Suppressor macrophage treated with lipopolysaccharide for 1 hour (primary cell): ENCODE measurements at places on chromosomes 5 and 9.

DNA sequence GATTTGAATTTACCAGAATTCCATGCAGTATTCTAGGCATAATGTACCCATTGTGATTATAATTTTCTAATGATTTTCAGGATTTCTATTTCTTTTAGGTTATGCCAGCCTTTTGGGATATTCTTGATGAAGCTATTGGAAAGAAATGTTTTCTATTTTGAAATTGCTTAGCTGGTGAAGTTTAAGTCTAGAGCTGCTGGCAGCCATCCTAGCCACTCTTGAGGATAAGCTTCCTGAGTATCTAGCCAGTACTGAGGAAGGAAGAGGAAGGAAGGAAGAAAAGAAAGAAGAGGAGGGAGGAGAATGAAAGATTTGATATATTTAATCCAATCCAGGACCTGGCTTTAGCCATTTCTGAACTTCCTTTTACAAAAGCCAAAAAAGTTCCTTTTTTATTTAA lies 142.1 kb upstream of the DAB2 start:
- DNase-seq = no peak

DNA sequence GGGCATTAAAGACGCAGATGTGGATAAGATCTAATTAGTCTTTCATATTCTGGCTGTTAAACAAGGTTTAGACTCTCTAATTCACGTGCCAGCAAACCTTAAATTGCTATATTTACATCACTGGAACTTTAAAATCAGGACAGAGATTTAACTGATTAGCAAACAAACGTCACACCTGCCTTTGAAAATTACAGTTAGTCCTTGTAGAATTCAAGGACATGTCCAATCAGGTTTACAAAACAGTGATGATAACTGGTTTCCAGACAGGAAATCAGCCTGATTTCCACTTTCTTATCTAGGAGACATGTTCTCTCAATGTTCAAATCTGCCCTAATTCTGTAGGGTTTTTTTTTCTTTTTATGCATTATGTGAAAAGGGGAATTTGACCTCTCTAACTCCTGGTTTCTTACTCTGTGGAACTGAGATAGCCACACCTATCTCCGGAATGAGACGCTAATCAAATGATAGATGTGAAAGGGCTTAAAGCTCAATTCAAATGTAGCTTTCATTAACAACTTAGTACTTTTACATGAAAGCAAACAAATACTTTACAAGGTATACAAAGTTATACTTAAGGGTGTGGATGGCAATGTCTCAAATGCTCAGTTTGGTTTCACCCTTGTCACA lies 26.5 kb downstream of the SPINK5 start:
- DNase-seq = no peak

DNA sequence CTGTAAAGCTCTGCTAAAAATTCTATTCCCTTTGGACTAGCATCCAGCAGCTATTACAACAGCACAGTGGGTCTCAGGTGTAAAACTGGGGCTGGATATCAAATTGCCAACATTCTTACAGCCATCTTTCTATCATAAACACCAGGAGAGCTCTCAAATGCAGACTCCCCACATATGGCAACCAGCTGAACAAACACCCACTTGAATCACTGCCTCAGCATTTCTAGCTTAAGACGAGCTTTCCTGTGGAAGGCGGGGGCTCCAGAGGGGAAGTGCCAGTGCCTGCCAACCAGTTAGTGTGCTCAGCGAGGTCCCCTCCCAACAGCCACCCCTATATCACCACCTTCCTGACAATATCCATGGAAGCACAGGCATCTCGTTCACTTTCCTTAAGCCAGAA lies 62.2 kb downstream of the IPPK start:
- DNase-seq = no peak

GRCh38 chr9:12776513-12777055 lies 1.8 kb downstream of the LURAP1L start:
- peak; percentile 1 for DNase-seq

DNA sequence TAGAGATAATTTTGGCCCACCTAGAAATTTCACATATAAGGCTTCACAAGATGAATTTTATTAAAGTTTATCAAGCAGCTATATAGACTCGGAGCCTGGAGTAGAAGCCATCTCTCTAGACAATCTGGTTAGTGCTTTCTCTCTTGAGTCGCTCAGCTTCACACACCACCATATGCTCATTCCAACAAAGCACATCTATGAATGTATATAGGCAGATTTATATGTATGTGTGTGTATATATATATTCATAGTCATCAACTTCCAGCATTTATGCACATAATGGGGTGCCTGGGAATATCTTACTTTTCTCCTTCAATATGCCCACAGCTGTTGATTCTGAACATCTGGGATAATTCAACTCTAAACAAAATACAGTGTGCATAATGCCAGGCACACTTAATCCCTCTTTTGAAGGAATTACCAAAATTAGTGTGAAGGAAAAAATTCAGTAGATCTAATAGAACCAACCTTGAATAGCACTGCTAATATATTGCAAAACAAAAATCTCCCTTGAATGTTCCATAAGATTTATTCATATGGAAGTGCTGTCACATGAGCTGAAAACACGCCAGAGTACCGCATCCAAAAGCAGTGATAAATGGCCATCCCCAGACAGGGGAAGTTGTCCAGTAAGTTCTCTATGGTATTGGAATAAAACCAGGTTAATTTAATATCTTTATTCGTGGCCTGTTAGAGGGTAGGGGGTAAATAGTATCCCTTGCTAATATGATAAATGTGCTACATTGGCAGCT lies 56.0 kb upstream of the MOCS2 start:
- no peak for DNase-seq

DNA sequence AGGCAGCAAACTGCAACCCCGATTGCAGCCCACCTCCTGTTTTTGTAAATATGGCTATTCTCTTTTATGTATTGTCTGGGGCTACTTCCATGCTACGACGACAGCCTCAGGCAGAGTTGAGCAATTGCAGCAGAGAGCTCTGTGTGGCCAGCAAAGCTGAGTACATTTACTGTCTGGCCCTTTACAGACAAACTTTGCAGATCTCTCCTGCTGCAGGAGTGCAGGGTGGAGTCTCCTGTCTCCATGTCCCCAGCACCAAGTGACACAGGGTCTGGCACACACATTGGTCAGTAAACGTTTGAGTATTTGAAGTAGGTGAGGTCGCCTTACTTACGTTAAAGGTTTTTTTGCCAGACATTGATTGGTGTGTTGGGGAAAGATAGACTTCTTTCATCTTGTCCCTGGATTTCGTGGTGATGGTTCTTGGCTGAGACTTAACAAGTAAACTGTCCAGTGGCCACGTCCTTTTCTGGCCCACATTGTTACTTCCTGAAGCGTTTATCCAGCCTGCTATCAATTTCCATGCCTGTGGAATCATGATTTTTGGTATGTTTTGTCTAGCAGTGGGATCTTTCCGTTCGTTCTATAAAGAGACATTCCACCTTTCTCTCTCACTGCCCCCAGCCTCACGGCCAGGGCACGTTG lies 27.2 kb downstream of the PRRC2B start:
- DNase-seq = no peak

DNA sequence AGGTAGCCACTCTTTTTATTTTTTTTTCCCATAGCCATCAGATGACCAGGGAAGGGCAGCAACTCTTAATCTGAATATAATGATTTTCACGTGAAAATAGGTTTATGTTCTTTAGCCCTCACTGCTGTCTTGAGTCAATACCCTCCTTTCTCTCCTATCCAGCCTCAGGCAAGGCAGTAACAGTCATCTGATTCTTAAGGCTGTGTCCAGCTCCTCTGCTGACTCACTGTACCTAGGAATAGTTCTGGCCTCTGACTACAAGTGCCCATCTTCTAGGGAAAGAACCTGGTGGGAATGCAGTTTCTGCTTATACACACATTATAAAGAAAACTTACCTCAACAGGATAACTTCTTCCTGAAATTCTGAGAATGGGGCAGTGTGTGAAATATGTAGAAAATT lies 30.7 kb downstream of the DHX29 start:
- no peak for DNase-seq

DNA sequence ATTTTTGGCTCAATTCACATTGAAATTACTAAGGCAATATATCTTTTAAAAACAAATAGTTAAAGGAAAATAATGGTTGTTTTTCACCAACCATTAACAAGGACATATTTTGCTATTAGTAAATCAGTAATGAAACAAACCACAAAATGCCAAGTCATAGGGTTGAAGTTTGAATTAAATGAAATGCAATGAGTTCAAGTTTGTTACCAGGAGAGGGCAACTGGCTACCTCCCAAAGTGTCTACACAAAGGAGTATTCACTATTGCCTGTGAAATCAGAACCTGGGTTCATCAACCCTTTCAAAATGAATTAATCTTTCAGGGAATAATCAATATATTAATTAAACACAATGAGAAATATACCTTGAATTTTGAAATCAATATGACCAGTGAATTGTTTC lies 138.4 kb upstream of the DMRTA1 start:
- DNase-seq = no peak

- peak; percentile 12 for DNase-seq
These were observed at the start of gene GDNF for GRCh38 chr5:37839407-37840052. GDNF (minus strand) TSS chr5:37840041; CDS start chr5:37834796, 5,245 bp downstream.

DNA sequence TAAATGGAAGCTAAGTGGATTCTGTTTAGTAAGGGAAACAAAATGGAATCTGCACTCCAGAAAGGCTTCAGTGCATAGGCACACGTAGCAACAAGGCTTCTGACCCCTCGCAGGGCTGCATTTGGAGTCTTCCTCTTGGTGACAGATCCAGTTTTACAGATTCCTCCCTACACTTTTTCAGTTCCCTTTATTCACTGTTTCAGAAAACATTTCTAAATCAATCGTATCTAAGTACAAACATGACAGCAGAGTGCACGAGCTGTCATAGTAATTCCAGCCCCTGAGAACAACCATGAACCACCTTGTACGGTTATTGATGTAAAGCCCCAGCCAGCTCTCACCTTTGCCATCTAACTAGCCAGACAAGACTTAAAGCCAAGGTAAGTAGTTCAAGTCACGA lies 491.6 kb downstream of the SEMA5A start:
- no peak for DNase-seq

- no peak for DNase-seq
These were observed 10.1 kb downstream of the MYMK start for GRCh38 chr9:133514460-133515239.

DNA sequence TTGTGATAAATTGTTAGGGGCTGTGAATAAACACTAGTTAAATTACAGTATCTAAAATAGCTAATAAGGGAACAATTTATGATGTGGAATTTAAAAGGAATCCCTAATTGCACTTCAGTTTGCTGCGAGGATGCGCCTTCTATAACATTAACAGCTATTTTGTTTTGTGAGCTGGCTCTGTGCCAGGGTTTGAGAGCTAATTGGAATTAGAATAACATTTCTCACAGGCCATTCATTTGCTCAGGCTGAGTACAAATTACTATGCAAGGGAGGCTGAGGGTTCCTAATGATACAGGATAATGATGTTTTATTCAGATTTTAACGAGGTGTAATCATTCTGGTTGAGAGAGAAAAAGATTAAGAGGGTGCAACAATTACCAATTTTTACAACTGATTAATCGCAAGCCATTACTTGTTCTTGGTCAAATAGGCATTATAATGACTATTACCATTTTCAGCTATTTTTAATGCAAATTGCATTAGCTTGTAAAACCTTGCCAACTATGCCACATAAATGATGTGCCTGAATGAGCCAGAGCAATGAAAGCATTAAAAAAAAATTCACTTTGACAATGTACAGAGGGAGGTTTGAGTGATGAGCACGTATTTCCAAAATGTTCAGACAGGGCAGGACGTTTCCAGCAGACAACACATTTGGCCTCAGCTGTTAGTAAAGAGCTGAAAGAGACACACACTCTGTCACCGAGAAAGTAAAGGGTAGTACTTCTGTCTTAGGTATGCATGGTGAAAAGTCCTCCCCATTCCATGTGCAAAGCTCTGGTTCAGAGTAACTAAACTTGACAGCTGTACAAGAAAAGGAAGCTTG lies 576.5 kb downstream of the TLE1 start:
- no peak for DNase-seq

- no peak for DNase-seq
These were observed 10.9 kb downstream of the SH3GL2 start for GRCh38 chr9:17589771-17590170.

GRCh38 chr9:96186591-96187011 lies 115.4 kb downstream of the HSD17B3 start:
- DNase-seq = no peak

GRCh38 chr5:55507574-55507973 lies 27.2 kb downstream of the PLPP1 start:
- DNase-seq = no peak

- no peak for DNase-seq
These were observed 167.7 kb upstream of the PPP2R2B start for GRCh38 chr5:147046281-147046680.

- DNase-seq = no peak
These were observed 9.5 kb downstream of the SH3GL2 start for GRCh38 chr9:17588395-17588794.

DNA sequence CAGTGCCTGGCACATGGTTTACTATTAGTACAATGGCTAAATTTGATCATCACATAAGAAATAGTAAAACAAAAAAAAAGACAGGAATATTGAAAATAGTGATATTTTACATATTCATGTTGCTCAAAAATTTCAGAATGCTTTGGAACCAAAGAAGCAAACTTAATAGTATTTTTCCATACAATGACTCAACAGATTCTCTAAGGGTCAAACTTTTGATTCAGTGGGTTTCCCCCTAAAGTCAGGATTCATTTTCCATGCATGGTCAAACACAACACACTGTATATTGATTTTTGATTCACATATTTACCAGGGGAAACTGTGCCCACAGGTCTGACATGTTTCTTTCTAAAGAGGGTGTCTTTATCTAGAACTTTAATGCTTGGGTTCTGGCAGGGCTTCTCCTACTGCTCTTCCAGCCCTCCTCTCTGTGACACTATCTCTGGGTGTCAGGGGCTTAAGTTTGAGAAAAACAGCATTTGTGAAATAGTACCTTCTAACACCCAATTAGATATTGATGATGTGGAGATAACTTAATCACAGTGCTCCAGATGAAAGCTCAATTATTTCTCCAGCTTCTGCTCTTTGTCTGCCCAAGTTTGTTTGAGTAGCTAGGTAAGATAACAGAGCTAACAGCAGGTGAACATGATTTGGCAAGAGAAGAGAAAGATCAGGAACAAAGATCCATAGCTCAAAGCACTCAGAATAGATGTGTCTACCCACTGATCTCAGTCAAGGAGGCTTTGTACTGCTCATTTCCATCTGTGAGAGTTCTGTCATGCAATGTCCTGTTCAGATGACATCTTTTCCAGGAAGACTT lies 35.5 kb upstream of the ELL2 start:
- no peak for DNase-seq

DNA sequence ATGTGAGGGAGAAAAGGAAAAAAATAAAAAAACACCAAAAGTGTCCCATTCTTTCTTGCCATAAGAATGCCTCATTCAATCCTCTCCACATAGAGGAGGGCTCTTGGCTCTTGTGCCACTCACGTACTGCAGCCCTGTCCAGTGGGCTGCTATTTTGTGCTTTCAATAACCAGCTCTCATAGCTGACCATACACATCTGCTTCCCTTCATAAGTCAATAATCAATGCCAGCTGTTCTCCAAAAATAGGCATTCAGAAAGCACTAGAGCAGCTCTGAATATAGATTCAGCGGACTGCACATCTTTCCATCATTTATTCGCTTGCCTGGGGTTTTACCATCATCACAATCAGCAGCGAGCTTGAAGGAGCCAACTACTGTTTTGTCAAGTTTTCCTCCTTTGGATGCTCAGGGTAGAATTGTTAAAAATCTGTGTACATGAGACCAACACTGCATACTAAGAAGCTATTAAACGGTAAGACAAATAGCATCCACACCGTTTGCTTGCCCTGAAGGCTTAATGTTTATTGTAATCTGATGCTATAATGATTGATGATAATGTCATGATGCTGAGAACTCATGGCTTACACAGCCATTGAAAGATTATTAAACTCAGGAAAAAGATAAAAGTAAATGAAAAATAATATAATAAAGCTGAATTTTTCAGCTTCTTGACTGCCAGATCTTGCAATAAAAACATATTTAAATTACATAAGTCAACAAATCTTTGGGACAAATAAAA lies 80.0 kb downstream of the OXCT1 start:
- DNase-seq = no peak
